NCI-H187 treated with DMSO at 0.1 percent for 48 hours (cell line): ENCODE measurements at places on chromosomes 6 and 20.

DNA sequence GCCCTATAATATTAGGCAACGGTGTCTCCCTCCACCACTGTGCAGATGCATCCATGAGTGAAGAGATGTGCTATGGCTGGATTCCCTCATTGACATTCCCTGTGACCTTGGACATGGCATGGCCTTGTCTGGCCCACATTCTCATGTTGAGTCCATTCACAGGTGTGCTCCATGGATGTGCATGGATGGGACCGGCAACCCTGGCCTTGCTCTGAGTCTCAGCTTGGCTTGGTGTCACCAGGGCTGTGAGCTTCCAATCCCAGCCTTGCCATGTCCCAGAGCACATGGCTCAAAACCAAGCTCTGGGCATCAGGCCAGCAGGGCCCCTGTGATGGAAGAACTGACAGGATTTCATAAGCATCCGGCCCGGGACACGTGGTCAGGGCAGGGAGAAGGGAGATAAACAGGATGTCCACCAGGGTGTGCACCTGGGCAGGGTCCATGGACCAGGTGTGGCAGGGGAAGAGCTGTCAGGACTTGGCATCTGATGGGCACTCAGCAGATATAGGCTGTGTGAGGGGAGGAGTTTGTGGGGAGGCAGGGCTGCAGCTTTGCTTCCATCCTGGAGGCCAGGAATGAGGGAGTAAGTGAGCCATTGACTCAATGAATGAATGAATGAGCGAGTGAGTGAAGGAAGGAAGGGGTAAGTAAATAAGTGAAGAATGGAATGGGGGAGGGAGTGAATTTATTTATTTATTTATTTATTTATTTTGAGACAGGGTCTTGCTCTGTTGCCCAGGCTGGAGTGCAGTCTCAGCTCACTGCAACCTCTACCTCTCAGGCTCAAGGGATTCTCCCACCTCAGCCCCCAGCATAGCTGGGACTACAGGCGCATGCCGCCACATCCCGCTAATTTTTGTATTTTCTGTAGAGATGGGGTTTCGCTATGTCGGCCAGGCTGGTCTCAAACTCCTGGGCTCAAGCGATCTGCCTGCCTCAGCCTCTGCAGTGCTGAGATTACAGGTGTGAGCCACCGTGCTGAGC lies 15.7 kb downstream of the NRSN2 start:
- no peak for DNase-seq

GRCh38 chr6:69584913-69585729 lies 211.7 kb downstream of the LMBRD1 start:
- DNase-seq, result no peak

- no peak for DNase-seq
Observed at GRCh38 chr6:168988801-168989200, 264.8 kb downstream of the THBS2 start.

DNA sequence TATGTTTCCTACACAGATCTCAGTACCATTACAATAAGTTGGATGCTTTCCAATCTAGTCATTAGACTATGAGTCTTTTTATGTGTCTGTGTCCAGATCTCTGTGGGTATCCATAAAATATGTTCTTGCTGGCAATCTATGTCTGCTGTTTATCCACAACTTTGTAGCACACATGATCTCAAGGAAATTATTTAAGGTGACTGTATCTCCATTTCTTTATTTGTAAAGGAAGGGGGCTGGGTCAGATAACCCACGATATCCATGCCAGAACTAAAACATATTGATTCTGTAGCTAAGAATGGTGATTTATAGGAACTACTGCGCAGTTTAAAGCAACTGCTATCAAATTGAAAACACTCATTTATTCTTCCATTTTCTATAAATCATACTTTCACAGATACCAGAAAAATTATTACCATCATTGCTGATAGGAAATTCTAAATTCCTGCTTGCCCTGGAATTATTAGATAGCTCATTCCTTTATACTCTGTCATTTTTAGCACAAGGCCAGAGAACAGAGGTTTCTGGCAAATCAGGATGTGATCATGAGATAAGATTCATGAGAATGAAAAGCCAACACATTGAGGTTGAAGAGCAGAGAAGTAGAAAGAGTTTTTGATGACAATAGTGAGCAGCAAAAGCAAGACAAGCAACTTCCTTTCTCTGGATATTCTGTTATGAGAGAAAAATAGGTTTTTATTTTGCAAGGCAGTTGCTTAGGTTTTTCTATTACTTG lies 851.4 kb upstream of the CITED2 start:
- DNase-seq, result no peak

- DNase-seq, result no peak
Observed at GRCh38 chr20:14434384-14435136, 97.1 kb upstream of the FLRT3 start.

- DNase-seq, result no peak
Observed at GRCh38 chr6:36979347-36979742, 6.7 kb downstream of the MTCH1 start.

GRCh38 chr6:37580176-37580955 lies 80.7 kb upstream of the CCDC167 start:
- DNase-seq, result no peak

- no peak for DNase-seq
Observed at GRCh38 chr6:146878168-146878951, 279.6 kb downstream of the ADGB start.

DNA sequence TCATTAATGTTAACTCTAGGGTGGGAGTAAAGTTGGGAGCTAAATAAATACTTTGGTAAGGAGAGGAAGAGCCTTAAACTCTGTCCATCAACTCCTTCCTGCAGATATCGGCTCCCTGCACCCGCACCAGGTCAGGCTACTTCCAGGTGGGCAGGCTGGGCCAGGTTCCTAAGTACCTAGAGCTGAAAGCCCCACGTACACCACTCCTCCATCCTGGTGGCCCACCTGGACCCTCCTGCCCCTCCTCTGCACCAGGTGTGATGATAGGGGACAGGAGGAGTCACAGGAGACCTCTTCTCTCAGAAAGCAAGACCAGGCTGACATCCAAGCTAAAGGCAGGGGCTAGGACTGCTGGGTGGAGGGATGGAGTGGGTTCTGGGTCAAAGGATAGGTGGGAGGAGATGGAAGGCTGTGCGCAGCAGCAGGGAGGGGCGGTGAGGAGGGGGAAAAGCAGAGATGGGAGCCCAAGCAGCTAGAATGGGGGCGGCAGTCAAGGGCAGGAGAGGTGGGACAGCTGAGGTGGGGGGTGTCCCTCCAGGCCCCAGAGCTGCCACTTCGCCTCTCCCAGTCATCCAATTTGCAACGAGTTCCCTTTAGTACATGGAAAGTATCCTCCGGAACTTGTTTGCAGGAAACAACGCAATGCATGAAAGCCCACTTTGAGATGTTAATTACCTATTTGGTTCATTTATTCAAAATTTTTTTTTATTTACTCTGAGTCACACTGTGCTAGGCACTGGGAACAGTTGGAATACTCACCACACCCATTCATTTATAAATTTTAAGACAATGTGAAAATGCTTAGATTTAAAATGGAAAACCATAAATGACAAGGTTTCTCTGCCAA lies 15.2 kb upstream of the TOX2 start:
- no peak for DNase-seq

DNA sequence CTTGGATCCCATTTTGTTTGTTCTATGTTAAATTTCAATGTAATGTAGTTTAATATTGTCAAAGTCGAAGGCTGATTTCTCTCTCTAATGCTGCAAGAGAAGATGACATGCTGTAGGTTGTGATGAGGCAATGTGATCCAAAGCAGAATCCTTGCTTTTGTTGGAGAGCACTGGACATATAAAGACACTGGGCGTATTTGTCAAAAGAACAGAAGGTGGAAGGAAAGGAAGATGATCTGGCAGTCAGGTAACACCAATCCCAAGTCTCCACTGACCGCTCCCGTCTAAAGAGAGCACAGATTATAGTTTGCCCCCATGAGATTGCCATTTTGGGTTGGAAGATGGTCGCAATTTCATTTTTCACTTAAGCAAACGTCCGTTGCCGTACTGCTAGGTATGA lies 935 bp upstream of the RFX6 start:
- DNase-seq, result no peak

DNA sequence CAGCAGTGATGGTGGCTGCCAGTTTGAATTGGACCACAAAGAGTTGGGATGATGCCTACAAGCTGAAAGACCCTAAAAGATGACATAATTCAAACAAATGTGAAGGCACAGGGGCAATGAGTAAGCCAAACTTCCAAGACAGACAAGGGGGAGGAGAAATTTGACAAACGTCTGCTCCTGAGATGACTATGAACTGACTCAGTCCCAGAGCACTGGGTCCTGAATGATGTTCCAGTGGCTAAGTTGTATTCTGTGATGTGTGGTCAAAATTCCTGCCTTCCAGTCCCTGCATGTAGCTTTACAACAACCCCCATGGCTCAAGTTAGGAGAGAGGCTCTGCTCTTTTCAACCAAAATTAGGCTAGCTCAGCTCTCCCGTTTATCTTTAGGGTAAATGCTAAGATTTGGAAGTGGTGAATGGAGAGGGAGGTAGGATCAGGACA lies 86.1 kb upstream of the SIRPA start:
- DNase-seq, result no peak

- DNase-seq, result no peak
Observed at GRCh38 chr6:151010071-151010470, 144.6 kb downstream of the MTHFD1L start.

GRCh38 chr20:3171391-3172125 lies 1.8 kb downstream of the LZTS3 start:
- DNase-seq, result no peak

DNA sequence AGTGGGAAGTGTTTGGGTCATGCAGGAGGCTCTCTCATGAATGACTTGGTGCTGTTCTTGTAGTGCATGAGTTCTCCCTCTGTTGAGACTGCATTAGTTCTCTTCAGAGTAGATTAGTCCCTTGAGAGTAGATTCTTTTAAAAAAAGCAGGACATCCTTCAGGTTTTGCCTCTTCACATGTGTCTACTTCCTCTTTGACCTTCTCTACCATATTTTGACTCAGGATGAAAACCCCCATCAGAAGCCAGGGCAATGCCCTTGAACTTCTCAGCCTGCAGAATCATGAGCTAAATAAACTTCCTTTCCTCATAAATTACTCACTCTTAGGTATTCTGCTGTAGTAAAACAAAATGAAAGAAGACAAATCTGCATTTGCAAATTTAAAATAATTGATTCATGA lies 170.3 kb downstream of the CD109 start:
- DNase-seq, result no peak

DNA sequence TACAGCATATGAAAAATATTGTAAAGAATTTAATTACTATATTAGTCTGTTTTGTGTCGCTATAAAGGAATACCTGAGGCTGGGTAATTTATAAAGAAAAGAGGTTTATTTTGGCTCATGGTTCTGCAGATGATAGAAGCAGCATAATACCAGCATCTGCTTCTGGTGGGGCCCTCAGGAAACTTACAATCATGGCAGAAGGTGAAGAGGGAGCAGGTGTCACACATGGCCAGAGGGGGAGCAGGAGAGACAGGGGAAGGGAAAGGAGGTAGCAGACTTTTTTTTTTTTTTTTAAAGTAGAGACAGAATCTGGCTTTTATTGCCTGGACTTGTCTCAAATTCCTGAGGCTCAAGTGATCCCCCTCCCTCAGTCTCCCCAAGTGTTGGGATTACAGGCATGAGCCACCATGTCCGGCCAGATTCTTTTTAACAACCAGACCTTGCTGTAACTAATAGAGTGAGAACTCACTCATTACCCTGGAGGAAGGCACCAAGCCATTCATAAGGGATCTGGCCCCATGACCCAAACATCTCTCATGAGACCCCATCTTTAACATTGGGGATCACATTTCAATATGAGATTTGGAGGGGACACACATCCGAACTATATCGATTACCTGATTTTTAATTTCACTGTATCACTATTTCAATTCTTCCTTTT lies 64.6 kb downstream of the MAN1A1 start:
- no peak for DNase-seq

- DNase-seq, result no peak
Observed at GRCh38 chr6:126546541-126547120, 206.7 kb downstream of the CENPW start.

DNA sequence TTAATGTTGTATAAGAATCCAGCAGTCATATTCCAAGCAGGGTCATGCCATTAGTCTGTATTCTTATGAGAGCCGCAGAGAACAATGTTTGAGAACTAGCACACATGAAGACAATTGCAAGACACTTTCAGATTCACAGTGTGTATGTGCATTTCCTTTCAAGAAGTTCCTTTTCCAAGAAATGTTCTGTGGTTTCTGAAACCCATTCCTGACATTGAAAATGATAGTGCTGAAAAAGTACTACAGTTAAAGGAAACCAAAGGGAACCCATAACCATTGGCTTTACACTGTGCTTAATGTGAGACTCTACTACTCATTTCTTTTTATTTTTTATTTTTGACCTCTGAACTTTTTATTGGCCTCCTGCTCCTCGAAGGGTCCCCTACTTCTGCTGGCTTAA lies 4.2 kb upstream of the CALHM6 start:
- no peak for DNase-seq

DNA sequence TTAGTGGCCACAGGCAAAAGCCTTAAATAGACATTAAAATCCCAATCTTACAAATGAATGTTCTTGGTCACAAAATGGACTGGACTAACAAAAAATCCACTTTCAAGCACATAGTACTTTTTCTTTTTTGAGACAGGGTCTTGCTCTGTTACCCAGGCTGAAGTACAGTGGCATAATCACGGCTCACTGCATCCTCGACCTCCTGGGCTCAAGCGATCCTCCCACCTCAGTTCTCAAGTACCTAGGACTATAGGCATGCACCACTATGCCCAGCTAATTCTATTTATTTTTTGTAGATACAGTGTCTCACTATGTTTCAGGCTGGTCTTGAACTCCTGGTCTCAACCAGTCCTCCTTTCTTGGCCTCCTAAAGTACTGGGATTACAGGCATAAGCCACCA lies 59.4 kb downstream of the MAP3K5 start:
- DNase-seq, result no peak

DNA sequence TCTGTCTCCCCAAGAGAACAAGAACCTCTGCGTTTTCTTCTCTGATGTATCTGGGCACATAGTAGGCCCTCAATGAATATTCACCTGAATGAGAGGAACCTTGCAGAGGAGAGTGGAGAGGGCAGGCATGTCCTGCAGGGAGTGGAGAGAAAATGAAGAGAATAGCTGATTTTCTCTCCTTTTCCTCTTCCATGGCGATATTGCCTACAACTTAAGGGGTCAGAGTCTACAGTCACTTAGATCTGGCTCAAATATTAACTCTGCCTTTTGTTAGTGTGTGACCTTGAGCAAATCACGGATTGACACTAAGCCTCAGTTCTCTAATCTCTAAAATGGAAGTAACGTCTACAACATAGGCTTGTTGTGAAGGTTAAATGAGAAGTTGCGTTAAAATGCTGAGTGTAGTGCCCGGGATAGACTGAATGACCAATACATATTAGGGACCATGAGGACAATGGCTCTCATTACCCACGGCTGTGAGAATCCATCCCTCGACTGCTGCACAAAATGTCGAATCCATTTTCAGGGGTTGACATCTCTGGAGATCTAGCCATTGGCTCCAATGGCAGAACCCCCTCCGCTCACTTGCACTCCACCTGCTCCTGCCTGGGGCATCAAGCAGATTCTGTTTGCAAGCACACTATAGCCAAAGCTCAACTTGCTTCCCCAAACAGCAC lies 14.8 kb downstream of the CD83 start:
- no peak for DNase-seq

GRCh38 chr6:11462742-11463397 lies 74.7 kb upstream of the TMEM170B start:
- no peak for DNase-seq
